ENCODE measurements at places on chromosomes 11 and 22. TPM values are rescaled to one million over a fixed set of nuclear protein-coding genes. Genes with fewer than 3 reads are reported as not detected.

GRCh38 chr11:128776424-128777284 lies 82.8 kb downstream of the FLI1 start:
- no peak for DNase-seq
- no peak overlapping the region for H3K4me3 ChIP-seq
- H3K27me3 ChIP-seq, result no peaks in the 10 kb centered on the region
- H3K27ac ChIP-seq, result peak overlapping the region; percentile 12
- H3K4me1 ChIP-seq, result peaks cover 31% of the 10 kb centered on the region

DNA sequence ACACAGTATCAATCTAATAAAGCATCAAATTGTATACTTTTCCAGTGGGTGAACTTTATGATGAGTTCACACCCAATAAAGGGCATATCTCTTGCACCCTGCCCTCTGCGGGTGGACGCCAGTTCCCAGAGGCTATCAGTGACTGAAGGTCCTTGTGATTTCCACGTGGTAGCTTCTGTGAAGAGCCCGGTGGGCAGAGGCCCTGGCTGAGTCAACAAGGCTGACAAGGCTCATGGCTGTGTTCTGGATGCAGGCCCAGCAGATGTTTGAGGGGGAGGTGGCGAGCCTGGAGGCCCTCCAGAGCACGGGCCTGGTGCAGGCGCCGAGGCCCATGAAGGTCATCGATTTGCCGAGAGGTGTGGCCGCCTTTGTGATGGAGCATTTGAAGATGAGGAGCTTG lies 71.4 kb downstream of the PIWIL3 start:
- no peak for DNase-seq
- H3K4me1 ChIP-seq, result no peaks in the 10 kb centered on the region
- H3K36me3 ChIP-seq, result no peaks in the 10 kb centered on the region
- no peak overlapping the region for H3K27ac ChIP-seq
- peaks cover 2% of the 10 kb centered on the region for H3K27me3 ChIP-seq

GRCh38 chr11:67306769-67307544 lies 3.6 kb downstream of the SSH3 start:
- DNase-seq, result no peak
- no peak overlapping the region for H3K4me3 ChIP-seq
- peaks cover 6% of the 10 kb centered on the region for H3K4me1 ChIP-seq
- H3K27me3 ChIP-seq, result no peaks in the 10 kb centered on the region
- no peak overlapping the region for H3K27ac ChIP-seq

GRCh38 chr11:6320411-6321155 lies at the start of gene CAVIN3:
Gene CAVIN3 (minus strand): TSS chr11:6320501. CDS start chr11:6320476, 25 bp downstream.
- peaks cover 2% of the 10 kb centered on the region for H3K36me3 ChIP-seq
- H3K27ac ChIP-seq, result peak within 1 kb of the TSS; percentile 85
- peaks cover 19% of the 10 kb centered on the region for H3K4me1 ChIP-seq
- DNase-seq, result peak; percentile 71

- DNase-seq, result no peak
- H3K4me3 ChIP-seq, result no peak overlapping the region
- H3K4me1 ChIP-seq, result no peaks in the 10 kb centered on the region
- no peaks in the 10 kb centered on the region for H3K36me3 ChIP-seq
Observed at GRCh38 chr11:47961383-47961782, 19.0 kb upstream of the PTPRJ start.

Gene BIRC3
- 59.3 TPM for total RNA-seq

Gene C1QTNF6
- total RNA-seq, result 15.2 TPM

Gene IFITM10
- total RNA-seq, result 1.3 TPM

DNA sequence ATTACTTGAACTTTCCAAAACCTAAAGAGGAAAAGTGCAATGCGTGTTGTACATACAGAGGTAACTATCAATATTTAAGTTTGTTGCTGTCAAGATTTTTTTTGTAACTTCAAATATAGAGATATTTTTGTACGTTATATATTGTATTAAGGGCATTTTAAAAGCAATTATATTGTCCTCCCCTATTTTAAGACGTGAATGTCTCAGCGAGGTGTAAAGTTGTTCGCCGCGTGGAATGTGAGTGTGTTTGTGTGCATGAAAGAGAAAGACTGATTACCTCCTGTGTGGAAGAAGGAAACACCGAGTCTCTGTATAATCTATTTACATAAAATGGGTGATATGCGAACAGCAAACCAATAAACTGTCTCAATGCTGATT lies 2.1 kb downstream of the ADM start:
- H3K4me1 ChIP-seq, result peaks cover 39% of the 10 kb centered on the region
- peaks cover 44% of the 10 kb centered on the region for H3K27me3 ChIP-seq
- no peak for DNase-seq
- peak overlapping the region; percentile 95 for H3K4me3 ChIP-seq
- H3K36me3 ChIP-seq, result peaks cover 9% of the 10 kb centered on the region

DNA sequence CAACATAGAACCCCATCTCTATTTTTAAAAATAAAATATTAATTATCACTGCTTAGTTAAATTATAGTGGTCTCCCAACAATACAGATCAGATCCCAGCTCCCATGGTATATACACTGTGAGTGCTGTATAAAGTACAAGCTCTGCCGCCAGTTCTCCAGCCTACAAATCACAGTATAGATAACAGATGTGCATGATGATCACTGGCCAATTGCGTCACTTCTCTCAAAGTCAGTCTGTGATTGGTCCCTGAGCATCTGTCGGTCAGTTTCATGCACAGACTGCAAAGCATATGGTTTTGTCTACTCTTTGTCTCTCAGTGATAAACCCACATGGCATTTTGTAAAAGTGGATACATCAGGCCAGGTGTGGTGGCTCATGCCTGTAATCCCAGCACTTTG lies 15.7 kb downstream of the PPARA start:
- peaks cover 9% of the 10 kb centered on the region for H3K4me1 ChIP-seq
- no peak overlapping the region for H3K27ac ChIP-seq
- no peak for DNase-seq
- H3K36me3 ChIP-seq, result peaks cover 11% of the 10 kb centered on the region
- no peaks in the 10 kb centered on the region for H3K27me3 ChIP-seq
- H3K4me3 ChIP-seq, result no peak overlapping the region
